ENCODE measurements at places on chromosomes 5 and 9.

DNA sequence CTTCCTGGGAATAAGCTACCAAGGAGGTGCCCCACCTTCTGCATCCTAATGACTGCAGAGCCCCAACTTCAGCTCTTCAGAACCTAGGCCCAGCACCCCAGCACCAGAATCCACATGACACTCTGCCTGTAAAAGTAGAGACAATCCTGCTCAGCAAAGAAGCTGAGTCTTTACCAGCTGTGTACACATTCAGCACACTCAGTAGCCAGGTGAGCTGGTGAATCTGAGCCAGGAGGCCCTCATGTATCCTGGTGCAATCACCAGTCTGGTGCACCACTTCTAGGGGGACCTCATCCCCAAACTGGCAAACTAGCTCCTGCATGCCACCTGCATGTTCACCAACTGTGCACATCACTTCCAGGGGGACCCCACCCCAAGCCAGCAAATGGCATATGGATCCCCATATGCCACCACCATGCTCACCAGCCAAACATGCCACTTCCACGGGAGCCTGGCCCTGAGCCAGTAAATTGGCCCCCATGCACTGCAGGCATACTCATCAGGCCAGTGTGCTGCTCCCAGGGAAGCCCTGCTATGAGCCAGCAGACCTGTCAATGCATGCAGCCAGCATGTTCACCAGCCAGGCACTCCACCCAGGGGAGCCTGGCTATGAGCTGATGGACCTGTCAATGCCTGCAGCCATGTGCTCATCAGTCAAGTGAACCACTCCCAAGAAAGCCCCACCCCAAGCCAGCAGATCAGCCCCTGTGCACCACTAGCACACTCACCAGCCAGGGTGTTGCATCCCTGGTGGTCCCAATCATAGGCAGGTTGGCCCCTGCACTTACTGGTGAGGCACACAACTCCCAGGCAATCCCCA, 15.6 kb upstream of the BTNL9 start:
- no peak for DNase-seq

- no peak for DNase-seq
Measured at GRCh38 chr5:118580949-118581348, 407.4 kb downstream of the DTWD2 start.

GRCh38 chr5:132987531-132988408, 24.3 kb upstream of the AFF4 start:
- DNase-seq, result no peak

GRCh38 chr5:131382407-131383395, 118.8 kb downstream of the CDC42SE2 start:
- DNase-seq, result peak; percentile 36

GRCh38 chr5:131180407-131180806, 9.7 kb downstream of the LYRM7 start:
- no peak for DNase-seq

- no peak for DNase-seq
Measured at GRCh38 chr5:65919773-65920172, 6.6 kb upstream of the ERBIN start.

GRCh38 chr5:59770953-59771352, 122.6 kb downstream of the PDE4D start:
- no peak for DNase-seq

DNA sequence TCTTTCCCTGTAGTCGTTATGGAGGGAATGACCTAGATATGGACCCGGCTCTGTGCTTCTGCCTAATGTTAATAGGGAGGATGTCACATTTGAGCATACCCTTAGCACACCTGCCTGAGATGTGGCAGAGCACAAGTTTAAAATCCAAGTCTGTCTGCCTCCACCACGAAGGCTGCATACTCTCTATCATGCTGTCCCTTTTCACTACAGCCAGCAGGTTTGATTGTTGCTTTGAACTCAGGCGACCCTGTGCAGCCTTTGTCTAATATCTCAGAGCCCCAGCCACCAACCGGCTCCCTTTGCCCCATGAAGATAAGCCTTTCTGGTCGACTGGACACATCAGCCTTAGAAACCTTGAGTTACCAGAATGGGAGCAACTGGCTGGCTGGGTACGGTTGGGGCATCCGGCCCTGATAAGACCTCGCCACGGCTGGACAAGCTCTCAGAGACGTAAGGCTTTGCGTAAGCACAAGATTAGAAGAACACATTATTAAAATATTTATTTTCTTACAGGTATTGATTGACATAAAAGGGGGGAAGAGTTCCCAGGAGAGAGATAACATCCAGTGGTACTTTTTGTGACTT, 222.0 kb upstream of the TRIM32 start:
- DNase-seq, result no peak

- DNase-seq, result no peak
Measured at GRCh38 chr5:102743900-102744299, 11.2 kb upstream of the PAM start.

DNA sequence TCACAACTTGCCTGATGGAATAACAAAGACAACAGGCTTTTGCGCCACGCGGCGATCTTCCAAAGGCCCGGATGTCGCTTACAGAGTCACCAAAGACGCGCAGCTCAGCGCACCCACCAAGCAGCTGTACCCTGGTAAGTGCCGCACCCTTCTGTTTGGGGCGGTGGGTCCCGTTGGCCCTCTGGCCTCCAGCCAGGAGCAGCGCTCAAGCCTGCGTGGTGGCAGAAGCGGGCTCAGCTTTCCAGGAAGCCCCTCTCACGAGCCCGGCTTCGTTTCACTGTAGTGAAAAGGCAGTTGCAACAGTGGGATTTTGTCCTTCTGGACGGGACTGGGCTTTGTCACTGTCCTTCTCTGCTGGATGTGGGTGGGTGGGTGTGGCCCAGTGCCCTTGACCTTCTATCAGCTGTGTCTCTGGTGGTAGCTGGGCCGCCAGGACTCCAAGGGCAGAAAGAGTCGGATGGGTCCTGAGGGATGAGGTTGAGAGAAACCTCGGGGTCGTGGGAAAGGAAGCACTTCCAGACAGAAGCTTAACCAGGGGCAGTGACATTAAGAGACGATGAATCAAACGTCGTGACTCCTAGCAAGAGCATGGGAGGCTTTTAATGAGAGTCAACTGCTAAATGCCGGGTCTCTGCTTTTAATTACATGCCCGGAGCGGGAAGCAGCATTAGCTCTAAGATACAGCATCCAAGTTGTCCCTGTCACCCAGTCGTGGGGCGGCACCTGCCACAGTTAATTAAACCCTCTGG, 49.5 kb downstream of the COL5A1 start:
- no peak for DNase-seq

DNA sequence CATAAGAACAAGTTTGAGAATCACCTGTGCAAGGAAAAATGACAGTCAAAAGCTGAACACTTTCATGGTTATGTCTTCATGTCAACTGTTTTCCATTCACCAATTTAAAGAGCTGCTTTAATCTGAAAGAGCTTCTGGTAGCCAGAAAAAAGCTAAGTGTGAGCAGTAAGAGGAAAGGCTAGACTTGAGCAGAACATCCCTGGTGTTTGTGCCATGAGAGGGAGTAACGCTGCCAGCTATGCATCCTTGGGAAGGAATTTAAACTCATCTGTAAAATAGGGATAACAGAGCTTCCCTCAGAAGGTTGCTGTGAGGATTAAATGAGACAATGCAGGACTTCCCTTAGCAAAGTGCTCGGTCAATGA, 193.7 kb downstream of the MAPKAP1 start:
- no peak for DNase-seq

DNA sequence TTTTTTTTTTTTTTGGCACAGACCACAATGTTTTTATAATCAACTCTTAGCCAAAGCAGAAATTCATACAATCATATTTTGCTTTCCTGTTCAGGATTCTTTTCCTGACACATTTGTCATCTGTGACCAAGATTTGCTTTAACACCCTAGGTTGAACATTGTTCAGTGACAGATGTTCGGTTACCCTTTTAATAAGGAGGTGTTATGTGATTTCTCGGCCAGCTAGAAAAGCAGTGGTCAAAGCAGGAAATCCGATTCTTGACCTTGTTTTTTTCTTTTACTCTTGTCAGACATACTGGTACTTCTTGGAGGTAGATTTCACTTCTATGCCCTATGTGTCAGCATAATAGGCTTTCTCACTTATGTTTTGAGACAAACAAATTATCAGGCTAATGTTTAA, 335.3 kb upstream of the ACTBL2 start:
- no peak for DNase-seq

DNA sequence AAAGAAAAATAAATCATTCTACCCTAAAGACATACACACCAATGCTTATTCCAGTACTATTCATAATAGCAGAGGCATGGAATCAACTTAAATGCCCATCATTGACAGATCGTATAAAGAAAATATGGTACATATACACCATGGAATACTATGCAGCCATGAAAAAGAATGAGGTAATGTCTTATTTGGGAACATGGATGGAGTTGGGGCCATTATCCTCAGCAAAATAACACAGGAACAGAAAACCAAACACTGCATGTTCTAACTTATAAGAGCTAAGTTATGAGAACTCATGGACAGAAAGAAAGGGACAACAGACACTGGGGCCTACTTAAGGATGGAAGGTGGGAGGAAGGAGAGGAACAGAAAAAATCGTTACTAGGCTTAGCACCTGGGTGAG, 527.5 kb upstream of the ST8SIA4 start:
- no peak for DNase-seq

DNA sequence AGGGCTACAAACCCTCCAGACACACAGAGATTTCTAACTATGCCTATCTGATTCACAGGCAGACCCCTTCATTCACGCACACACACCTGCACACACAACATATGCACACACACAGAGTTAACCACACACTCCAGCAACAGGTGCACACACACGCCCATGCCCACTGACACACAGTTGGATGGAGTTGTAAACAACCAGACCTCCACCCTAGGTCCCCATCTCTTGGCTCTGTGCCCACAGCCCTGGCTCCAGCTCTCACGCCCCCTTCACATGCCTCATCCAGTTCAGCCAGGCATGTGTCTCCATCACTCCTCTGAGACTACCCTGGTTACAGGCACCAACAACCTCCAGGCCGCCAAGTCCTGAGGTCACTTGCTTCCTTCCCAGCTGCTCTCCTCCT, 61.1 kb downstream of the PSD2 start:
- no peak for DNase-seq

GRCh38 chr9:23811633-23812032, 14.4 kb downstream of the ELAVL2 start:
- no peak for DNase-seq

GRCh38 chr9:104786293-104786692, 22.4 kb downstream of the NIPSNAP3B start:
- no peak for DNase-seq

DNA sequence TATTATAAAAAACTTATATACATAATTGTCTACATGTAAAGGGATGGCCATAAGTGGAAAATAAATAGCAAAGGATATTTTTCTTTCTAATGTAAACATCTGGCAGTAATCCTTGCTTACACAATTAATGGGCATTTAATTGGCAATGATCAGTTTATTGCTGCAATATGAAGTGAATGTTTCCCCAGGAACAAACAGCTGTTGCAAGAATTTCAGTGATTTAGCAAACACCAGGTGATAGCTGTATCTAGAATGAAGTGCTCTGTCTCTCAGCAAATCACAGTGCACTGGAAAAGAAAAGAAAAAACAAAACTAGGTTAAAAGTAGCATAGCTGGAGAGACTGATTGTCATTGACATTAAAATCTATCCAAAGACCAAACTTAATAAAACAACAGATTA, 594.5 kb upstream of the ARRDC3 start:
- DNase-seq, result no peak

GRCh38 chr9:120936011-120936763, 9.6 kb upstream of the TRAF1 start:
- peak; percentile 70 for DNase-seq

- DNase-seq, result no peak
Measured at GRCh38 chr5:107619781-107620180, 51.0 kb downstream of the EFNA5 start.

DNA sequence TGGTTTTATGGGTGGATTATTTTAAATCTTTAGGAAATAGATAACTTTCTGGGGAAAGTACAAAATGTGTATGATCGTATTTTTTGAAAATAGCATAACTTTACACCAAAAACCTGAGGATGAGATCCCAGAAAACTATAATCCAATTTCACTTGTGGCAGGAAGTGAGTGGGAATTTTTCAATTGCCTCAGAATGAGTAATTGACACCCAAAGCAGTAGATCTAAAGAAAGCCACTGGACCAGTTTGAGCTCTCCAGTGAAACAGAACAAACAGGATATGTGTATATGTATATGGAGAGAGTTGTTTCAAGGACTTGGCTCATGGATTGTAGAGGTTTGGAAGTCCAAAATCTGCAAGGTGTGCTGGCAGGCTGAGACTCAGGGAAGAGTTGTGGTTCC, 109.2 kb upstream of the SHB start:
- no peak for DNase-seq

GRCh38 chr5:133449181-133449580, 163.2 kb downstream of the FSTL4 start:
- DNase-seq, result no peak

- no peak for DNase-seq
Measured at GRCh38 chr9:69214939-69215338, 40.9 kb downstream of the TJP2 start.

DNA sequence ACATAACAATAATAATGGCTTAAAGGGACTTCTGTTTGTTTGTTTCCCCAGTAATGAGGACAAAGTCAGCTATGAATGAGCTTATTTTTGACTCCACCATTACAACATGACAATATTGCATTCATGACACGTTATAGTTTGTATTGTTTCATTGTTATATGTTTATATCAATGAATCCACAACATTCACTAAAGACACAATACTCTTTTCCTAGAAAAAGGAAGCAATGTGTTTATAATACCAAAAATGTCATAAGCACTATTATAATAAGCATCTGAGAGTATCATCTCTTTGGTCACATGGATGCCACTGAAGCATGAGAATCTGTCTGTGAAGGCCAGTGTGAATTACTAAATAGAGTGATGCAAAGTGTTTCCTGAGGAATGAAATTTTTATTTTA, 1026.9 kb upstream of the C9orf72 start:
- no peak for DNase-seq

GRCh38 chr5:140664030-140664358, 710 bp upstream of the WDR55 start:
- DNase-seq, result no peak

DNA sequence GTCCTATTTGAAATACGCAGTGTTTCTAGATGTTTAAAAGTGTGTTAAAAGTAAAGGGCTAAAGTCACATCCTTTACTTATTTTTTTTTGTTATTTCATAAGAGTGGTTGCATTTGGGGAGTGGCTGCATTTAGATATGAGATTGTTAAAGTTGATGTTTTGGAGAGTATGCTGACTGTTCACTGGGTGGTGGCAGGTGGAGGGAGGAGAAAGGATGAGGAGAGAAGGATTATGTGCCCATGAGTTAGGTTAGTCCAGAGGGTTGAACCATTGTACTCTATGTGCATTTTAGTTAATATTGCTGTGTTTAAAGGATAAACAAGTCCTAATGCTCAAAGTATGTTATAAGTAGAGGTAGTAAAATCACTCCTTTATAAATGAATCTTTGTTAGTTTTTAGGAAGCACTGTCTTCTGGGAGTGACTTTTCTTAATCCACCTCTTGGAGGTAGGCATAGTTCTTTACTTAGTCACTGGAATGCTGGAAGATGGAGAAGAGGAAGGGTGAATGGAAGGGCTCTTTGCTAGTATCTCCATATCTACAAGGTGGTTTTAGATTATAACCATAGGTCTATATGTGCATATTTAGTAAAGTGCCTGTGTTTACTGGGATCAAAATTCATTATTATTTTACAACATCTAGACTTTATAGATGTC, 332.3 kb downstream of the NPR3 start:
- no peak for DNase-seq

GRCh38 chr9:18396102-18396728, 77.7 kb upstream of the ADAMTSL1 start:
- DNase-seq, result no peak

Data from GM13977 (cell line).